ENCODE measurements at places on chromosomes 7 and 10.

GRCh38 chr7:147279514-147279913 lies 1162.9 kb downstream of the CNTNAP2 start:
- H3K36me3 ChIP-seq: no peaks in the 10 kb centered on the region
- H3K27ac ChIP-seq: no peak overlapping the region
- H3K27me3 ChIP-seq: no peaks in the 10 kb centered on the region
- no peak for DNase-seq

DNA sequence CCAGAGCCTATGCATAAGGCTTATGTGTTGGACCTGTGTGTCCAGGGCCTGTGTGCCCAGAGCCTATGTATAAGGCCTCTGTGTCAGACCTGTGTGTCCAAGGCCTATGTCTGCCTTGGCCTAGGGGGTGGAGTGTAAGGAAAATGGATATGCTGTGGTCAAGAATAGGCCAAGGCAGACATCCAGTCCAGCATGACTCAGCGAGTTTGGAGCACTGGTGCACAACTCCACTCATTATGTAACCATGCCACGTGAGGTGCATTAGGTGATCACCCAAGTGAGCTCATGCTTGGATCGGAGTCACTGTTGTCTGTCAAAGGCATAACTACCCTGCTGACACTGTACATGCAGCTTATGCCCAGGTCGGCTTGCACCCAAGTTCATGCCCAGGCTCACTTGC lies 238.9 kb downstream of the CACNA2D1 start:
- H3K27ac ChIP-seq: no peak overlapping the region
- no peak for DNase-seq
- no peaks in the 10 kb centered on the region for H3K27me3 ChIP-seq
- no peaks in the 10 kb centered on the region for H3K4me1 ChIP-seq

DNA sequence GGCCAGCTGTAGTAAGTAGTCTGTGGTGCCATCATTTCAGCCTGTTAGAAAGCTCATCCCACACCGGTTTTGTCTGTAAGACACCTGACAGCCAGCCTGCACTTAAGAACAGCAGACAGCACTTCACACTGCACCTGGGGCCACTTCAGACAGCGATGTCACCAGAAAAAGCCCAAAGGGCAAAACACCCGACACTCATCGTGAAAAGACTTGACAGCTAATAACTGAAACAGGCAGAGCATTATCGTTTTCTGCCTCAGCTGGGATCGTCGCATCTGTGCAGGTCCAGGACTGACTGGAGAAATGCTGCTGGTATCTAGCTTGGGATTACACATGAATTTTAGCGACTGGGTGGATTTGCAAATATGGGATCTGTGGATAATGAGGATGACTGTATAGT lies 16.8 kb upstream of the LAT2 start:
- H3K27me3 ChIP-seq: no peaks in the 10 kb centered on the region
- no peak overlapping the region for H3K27ac ChIP-seq
- H3K36me3 ChIP-seq: peaks cover 56% of the 10 kb centered on the region

DNA sequence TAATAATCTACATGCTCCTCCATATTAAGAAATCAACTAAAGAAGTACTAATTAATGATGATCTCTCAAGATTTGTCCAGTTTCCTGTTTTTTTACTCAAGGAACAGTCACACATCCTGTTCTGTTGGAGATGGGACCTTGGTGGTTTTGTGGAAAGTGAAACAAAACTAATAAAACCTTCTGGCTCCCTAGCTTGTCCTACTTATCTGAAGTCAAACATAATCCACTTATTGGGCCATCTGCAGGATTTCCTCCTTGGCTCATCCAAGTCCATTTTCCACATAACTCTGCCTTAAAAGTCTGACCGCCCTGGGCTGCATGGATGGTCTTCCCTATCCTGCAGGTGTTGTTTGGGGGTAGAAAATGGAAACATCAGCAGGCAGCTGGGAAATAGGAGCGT lies 39.4 kb upstream of the TARP start:
- no peaks in the 10 kb centered on the region for H3K27me3 ChIP-seq
- no peak for DNase-seq

DNA sequence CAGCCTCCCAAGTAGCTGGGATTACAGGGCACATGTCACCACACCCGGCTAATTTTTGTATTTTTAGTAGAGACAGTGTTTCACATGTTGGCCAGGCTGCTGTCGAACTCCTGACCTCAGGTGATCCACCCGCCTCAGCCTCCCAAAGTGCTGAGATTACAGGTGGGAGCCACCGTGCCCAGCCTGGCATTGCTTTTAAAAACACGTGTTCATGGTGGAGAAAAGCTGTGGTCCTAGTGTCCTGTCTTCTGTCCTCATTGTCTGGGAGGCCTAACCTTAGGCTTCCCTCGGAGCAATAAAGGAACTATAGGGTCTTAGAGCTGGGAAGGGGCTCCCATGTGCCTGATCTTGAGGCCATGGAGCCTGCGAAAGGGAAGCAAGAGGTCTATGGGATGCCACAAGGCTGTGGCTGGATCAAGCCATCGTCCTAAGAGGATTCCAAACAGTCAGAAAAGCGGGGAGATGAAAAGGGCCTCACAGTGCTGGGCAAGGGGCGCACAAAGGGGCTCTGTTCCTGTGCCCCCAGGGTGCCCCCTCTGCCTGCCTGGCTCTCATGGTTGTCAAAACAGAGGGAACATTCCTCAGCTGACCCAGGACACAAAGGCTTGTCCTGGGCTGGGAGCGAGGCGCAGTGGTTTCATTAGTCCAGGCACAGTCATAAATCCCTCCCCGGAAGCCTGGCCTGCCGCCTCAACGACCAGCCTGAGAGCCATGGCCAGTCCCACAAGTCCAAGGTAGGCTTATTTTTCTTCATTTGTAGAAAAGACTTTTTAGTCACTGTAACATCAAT lies 106.6 kb upstream of the TNS3 start:
- no peak overlapping the region for H3K4me3 ChIP-seq
- H3K27me3 ChIP-seq: no peaks in the 10 kb centered on the region
- no peak for DNase-seq
- H3K36me3 ChIP-seq: no peaks in the 10 kb centered on the region
- no peaks in the 10 kb centered on the region for H3K4me1 ChIP-seq

DNA sequence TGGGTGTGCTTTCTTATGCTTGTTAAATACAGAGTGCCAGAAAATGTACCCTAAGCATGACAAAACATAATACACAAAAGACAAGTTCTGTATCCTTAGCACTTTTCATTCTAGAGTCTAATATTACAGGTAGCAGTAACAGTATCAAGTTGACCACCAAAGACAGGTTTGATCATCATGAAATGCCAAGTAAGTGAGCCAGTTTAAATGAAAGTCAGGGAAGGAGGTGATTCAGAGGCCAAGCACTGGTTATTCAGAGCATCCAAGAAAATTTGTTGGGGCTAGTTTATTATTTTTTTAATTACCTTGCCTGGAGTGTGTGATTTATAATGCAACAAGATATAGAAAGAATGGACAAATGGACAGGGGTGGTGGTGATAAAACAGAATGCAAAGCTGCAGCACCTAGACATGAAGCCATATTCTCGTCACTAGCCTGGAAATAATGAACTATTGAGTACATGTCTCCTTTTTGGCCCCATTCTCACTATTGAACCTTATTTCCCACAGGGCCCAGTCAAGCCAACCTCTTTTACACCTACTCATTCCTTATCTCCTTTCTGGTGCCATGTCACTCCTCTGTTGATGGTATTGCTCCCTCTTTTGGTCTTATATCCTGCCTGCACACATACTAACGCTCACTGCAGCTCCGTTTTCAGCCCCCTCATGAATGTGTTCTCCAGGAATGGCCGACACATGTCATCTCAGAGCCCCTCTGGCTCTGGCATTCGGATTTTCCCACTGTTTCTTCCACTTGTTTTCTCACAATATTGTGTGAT lies 78.6 kb upstream of the GLCCI1 start:
- no peaks in the 10 kb centered on the region for H3K36me3 ChIP-seq
- H3K4me1 ChIP-seq: no peaks in the 10 kb centered on the region
- H3K4me3 ChIP-seq: no peak overlapping the region
- no peak for DNase-seq
- no peaks in the 10 kb centered on the region for H3K27me3 ChIP-seq

GRCh38 chr7:17302575-17303142 lies 4.2 kb downstream of the AHR start:
- H3K36me3 ChIP-seq: no peaks in the 10 kb centered on the region
- H3K4me1 ChIP-seq: no peaks in the 10 kb centered on the region
- H3K27ac ChIP-seq: no peak overlapping the region
- no peak overlapping the region for H3K4me3 ChIP-seq
- DNase-seq: no peak
- H3K27me3 ChIP-seq: no peaks in the 10 kb centered on the region

DNA sequence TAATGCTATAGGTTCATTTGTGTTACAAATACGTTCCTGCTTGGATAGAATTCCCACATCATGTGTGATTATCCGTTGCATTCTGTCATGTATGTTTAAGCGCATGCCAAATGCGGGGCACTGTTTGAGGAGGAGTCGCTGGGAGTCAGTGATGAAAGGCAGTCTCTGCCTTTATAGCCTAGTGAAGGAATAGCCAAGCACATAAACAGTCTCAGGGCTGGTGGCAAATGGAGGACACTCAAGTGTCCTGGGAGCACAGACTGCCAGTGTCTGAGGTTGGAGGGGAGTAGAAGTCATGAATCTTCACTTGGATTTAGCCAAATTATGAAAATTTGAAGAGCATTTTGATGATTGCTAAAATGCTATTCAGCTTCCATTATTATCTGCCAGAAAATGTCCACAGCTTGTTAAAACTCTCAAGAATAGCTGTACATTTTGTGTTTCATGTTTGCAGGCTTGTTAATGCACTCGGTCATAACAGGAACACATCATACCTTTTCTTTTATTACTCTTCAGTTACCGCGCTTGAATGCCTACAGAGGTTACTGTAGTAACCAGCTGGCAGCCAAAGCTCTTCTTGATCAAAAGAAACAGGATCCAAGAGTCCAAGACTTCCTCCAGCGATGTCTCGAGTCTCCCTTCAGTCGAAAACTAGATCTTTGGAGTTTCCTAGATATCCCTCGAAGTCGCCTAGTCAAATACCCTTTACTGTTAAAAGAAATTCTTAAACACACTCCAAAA lies 41.6 kb downstream of the NET1 start:
- no peak for DNase-seq
- H3K27me3 ChIP-seq: no peaks in the 10 kb centered on the region
- peaks cover 3% of the 10 kb centered on the region for H3K4me1 ChIP-seq
- no peak overlapping the region for H3K27ac ChIP-seq
- peaks cover 49% of the 10 kb centered on the region for H3K36me3 ChIP-seq
- H3K4me3 ChIP-seq: no peak overlapping the region

GRCh38 chr7:154503962-154504550 lies 451.9 kb downstream of the DPP6 start:
- H3K4me1 ChIP-seq: no peaks in the 10 kb centered on the region
- no peaks in the 10 kb centered on the region for H3K36me3 ChIP-seq
- H3K27me3 ChIP-seq: no peaks in the 10 kb centered on the region
- DNase-seq: no peak

DNA sequence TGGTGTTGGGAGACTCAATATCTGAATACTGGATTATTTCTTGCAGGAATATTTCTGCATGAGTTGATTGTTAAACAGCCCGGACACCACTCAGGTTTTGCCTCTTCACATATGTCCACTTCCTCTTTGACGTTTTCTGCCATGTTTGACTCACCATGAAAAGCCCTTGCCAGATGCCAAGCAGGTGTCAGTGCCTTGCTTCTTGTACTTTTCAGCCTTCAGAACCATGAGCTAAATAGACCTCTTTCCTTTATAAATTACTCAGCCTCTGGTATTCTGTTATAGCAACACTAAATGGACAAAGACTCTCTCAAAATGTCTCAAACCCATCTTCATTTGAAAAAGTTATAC lies 24.7 kb upstream of the MACC1 start:
- no peaks in the 10 kb centered on the region for H3K36me3 ChIP-seq
- no peak overlapping the region for H3K27ac ChIP-seq
- H3K4me3 ChIP-seq: no peak overlapping the region
- H3K4me1 ChIP-seq: no peaks in the 10 kb centered on the region

DNA sequence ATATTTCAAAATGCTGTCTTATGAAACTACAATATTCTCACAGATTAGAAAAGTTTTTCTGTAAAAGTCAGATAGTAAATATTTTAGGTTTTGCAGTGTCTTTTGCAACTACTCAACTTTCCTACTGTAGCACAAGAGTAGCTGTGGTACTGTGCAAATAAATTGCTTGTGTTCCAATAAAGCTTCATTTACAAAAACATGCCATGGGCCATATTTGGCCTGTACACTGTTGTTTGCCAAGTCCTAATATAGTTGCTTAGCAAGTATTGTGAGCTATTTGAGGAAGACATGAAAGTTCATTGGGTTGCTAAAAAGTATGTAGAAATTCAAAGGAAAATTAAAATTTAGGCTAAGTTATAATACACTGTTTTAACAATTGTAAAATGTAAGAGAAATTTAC lies 80.0 kb downstream of the TFPI2 start:
- no peaks in the 10 kb centered on the region for H3K36me3 ChIP-seq
- H3K4me3 ChIP-seq: no peak overlapping the region
- H3K27ac ChIP-seq: no peak overlapping the region
- no peak for DNase-seq
- no peaks in the 10 kb centered on the region for H3K27me3 ChIP-seq
- no peaks in the 10 kb centered on the region for H3K4me1 ChIP-seq

- no peaks in the 10 kb centered on the region for H3K36me3 ChIP-seq
- H3K27me3 ChIP-seq: no peaks in the 10 kb centered on the region
- no peaks in the 10 kb centered on the region for H3K4me1 ChIP-seq
Measured at GRCh38 chr10:110864662-110865140, 7.0 kb upstream of the PDCD4 start.

DNA sequence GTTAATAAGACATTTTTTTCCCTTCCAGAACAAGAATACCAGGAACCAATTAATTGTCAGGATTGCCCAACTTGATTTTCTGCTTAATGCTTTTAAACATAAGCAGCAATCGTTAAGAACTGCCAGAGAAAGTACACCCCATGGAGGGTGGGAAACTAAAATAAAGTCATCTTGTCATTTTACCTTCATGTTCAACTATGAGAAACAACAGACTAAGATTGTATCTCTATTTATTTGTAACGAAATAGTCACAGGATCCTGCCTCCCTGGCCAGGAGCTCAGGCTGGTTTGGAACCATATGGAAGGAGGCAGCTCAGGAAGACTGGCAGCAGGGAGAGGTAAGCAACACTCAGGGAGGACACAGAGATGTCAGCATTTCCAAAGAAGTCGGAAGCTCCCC lies 129.6 kb downstream of the TNS3 start:
- H3K4me3 ChIP-seq: no peak overlapping the region
- H3K36me3 ChIP-seq: no peaks in the 10 kb centered on the region
- H3K4me1 ChIP-seq: peaks cover 6% of the 10 kb centered on the region
- no peaks in the 10 kb centered on the region for H3K27me3 ChIP-seq
- H3K27ac ChIP-seq: no peak overlapping the region

DNA sequence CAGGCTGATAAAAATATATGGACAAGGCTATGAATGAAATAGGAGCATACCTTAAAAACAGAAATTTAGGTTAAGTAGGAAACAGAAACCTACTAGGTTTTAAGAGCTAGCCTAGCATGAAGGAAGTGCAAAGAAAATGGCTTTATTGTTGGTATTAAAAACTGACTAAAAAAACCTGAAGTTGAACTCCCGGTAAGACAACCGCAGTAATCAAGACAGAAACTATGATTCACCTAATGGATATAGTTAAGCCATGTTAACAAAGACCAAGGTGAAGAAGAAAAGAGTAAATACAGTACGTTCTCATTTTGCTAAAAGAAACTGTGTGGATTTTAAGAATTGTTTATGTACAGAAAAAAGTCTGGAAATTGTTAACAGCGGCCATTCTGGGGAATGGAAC lies 2.5 kb downstream of the RTKN2 start:
- H3K4me3 ChIP-seq: no peak overlapping the region
- no peak overlapping the region for H3K27ac ChIP-seq
- H3K27me3 ChIP-seq: no peaks in the 10 kb centered on the region
- H3K4me1 ChIP-seq: peaks cover 2% of the 10 kb centered on the region
- H3K36me3 ChIP-seq: no peaks in the 10 kb centered on the region

- no peak overlapping the region for H3K27ac ChIP-seq
- H3K4me3 ChIP-seq: no peak overlapping the region
- no peaks in the 10 kb centered on the region for H3K36me3 ChIP-seq
Measured at GRCh38 chr10:34286136-34286739, 528.9 kb downstream of the PARD3 start.

All from H1 (cell line).